Activated gamma-delta T cell (primary cell): ENCODE measurements at places on chromosomes 4 and X.

GRCh38 chrX:13119386-13119785 is 75.0 kb upstream of the FAM9C start:
- DNase-seq, result no peak

GRCh38 chr4:1668488-1668840 is 15.6 kb downstream of the FAM53A start:
- no peak for DNase-seq

GRCh38 chrX:36510736-36511135 is 497.4 kb upstream of the FAM47C start:
- DNase-seq, result no peak

- no peak for DNase-seq
Measured at GRCh38 chrX:40086569-40087335, 11.0 kb downstream of the BCOR start.

- DNase-seq, result no peak
Measured at GRCh38 chr4:149719357-149719756, 96.3 kb downstream of the IQCM start.

DNA sequence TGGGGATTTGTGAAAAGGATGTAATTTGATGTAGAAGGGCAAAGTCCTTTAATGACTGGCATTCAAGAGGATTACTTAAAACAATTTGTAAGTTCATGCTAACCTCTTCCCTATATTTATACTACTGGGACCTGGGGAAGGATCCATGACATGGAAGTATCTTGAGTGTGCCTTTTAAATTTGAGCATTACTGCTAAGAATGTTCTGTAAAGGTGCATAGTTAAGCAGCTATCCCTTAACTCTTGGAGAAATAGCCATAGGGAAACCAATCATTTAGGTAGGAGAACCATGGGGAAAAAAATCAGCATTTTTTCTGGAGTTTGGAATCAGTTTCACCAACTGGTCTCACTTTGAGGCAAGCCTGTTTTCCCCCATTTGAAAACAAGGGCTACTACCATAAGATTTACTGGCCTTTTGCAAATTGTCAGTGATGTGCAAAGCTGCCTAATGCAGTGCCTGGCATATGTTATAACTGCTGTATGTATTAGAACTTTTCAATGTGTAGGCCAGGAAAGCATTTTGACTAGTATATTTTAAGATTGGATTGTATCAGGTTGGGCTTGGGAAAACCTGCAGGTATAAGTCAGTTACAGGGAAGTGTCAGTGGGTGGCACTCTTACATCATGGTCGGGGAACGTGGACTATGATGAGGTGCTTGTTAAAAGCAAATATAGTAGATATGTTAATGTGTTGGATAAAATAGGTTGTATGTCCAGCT is 72.1 kb downstream of the PRSS12 start:
- no peak for DNase-seq

DNA sequence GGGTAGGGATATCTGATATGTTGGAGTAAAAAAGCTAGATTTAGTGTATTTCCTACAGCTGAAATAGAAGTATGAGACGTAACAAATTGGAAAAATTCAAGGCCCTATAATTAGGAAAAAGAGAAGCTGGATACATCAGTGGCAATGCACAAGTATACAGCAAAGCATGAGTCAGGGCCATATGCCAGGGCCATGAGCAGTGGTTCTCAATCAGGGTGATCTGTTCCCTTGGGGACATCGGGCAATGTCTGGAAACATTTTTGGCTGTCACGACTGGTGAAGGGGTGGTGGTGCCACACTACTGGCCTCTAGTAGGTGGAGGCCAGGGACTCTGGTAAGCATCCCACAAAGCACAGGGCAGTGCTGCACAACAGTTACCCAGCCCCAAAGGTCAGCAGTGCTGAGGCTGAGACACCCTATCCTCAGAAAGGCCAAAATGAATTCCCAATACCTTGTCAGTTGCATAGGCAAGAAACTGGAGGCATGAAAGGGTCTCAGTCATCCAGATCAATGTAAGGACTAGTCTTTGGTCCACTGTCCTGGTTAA is 36.8 kb upstream of the NAP1L5 start:
- no peak for DNase-seq

DNA sequence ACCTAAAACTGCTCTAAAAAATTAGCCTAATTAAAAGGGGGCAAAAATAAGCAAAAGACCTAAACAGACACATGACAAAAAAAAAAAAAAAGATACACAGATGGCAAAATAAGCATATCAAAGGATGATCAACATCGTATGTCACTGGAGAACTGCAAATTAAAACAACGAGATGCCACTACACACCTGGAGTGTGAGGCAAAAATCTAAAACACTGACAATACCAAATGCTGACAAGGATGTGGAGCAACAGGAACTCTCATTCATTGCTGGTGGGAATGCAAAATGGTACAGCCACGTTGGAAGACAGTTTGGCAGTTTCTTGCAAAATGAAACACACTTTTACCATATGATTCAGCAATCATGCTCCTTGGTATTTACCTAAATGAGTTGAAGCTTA is 64.2 kb downstream of the RWDD4 start:
- no peak for DNase-seq

DNA sequence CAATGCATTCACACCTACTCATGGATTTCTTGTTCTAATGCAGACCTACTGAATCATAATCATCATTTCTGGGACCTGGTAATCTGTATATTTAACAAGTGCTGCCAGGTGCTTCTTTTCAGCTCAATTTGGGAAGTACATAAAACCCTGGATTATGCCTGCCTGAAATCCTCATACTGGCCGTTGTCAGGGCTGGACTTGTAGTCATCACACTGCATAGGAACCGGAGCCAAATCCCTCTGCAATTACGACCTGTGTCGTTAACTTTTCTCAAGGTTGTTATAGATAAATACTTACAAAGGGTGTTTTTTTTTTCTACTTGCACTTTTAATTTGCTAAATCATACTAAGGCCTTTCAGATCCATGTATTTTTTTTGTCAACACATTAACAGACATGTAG is 294.9 kb upstream of the PRPS2 start:
- no peak for DNase-seq

DNA sequence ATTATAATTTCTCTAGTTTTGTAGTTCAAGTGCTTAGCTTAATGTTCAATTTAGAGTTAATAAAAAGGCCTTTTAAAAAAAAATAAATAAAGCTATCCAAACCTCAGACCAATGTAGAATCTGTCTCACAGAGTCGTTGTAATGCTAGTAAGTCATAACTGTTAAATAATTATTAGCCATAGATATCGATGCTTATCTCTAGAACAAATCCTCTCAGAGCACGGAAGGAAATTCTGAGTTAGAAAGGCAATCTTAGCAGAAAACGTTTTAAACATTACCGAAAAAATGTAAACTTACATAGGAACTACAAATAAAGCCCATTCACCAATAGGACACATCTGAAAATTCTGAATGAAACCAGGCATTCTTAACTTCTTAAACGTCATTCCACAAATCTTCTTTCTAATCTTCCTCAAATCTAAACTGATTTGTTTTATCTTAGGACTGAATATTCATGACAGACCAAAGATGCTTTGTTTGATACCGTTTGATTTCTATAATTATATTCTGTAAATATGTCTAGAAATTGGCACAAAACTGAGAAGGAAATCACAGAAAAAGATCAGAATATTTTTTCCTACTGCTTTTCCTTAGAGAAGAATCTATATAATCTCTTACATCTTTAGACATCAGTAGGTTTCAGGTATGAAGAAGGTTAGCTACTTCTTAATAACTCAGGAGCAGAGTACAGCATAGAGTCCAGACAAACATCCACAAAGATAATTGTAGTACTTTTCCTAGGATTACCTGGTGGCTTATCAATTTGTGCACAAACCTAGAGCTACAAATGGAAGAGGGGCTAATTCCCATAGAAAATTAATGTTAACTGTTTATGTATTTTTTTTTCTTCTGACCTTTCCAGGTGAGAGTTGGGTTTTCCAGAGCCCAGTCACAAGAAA is 140.7 kb downstream of the BTC start:
- DNase-seq, result no peak

- no peak for DNase-seq
Measured at GRCh38 chr4:122041312-122041711, 89.5 kb upstream of the TRPC3 start.

DNA sequence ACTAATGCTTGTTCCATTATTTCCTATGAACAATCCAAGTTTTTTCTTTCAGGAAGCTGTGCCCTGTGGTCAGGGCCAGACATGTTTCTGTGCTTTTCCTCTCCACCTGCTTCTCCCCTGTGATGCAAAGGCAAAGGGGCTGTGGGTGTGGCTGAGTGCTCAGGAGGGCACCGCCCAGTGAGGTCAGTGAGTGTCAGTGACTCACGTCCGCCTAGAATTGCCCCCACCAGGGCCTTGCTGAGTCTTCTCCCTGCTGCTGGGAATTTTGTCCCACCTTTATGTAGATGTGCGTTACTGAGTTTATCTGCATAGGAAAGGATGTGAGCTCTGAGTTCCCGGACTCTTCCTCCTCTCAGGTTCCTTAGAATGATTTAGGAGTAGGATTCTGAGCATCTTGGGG is 283.2 kb downstream of the DCHS2 start:
- DNase-seq, result no peak

- no peak for DNase-seq
Measured at GRCh38 chr4:39710098-39710896, 12.4 kb downstream of the UBE2K start.

- no peak for DNase-seq
Measured at GRCh38 chrX:66042307-66043077, 2.6 kb upstream of the VSIG4 start.
